ENCODE measurements at places on chromosomes 12 and 14.

- DNase-seq = no peak
Measured at GRCh38 chr12:14614704-14615121, 47.0 kb upstream of the PLBD1 start.

GRCh38 chr12:94187361-94187760 is 39.0 kb downstream of the PLXNC1 start:
- no peak for DNase-seq

GRCh38 chr14:76146976-76147375 is 4.7 kb upstream of the GPATCH2L start:
- DNase-seq = no peak

GRCh38 chr14:101635749-101636560 is 74.7 kb downstream of the DIO3 start:
- no peak for DNase-seq

GRCh38 chr12:128789356-128789929 is 34.3 kb downstream of the SLC15A4 start:
- no peak for DNase-seq

DNA sequence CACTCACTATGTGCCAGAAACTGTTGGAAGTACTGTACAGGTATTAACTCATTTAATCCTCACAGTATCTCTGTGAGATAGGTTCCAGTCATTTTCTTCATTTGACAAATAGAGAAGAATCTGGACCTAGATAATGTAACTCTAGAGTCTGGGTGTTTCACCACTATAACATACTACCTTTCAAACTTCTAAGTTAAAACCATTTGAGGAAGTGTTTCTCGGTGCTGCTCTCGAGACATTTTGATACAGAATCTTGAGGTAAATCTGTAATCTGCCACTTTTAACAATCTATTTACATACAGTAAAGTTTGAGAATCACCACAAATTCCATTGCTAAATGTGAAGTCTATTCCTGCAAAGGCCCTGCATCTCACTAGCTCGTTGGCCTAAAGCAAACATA is 8.8 kb downstream of the OLR1 start:
- no peak for DNase-seq

GRCh38 chr14:73293782-73294781 is 56.8 kb downstream of the PAPLN start:
- no peak for DNase-seq

- no peak for DNase-seq
Measured at GRCh38 chr14:64235652-64236640, 58.2 kb downstream of the ESR2 start.

- DNase-seq = no peak
Measured at GRCh38 chr14:33742166-33742565, 208.7 kb downstream of the EGLN3 start.

- DNase-seq = no peak
Measured at GRCh38 chr14:53715193-53715721, 241.4 kb downstream of the BMP4 start.

DNA sequence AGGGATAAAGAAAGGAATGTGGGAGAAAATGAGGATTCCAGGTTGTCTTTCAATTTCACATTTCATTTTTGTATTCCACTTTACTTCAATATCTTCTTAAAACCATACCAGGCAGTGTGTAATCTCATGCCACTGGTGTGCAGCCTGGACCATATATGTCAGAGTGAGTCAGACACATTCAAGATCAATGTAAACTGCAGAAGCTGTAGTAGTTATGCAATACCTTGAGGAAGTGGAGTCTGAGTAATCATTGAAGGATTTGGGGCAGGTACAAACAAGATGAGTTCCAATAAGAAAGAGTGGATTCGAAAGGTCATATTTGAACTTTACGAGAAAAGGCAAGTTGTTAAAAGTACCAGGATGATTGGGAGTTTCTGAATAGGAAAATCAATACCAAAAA is 14.1 kb downstream of the PLCZ1 start:
- DNase-seq = no peak

DNA sequence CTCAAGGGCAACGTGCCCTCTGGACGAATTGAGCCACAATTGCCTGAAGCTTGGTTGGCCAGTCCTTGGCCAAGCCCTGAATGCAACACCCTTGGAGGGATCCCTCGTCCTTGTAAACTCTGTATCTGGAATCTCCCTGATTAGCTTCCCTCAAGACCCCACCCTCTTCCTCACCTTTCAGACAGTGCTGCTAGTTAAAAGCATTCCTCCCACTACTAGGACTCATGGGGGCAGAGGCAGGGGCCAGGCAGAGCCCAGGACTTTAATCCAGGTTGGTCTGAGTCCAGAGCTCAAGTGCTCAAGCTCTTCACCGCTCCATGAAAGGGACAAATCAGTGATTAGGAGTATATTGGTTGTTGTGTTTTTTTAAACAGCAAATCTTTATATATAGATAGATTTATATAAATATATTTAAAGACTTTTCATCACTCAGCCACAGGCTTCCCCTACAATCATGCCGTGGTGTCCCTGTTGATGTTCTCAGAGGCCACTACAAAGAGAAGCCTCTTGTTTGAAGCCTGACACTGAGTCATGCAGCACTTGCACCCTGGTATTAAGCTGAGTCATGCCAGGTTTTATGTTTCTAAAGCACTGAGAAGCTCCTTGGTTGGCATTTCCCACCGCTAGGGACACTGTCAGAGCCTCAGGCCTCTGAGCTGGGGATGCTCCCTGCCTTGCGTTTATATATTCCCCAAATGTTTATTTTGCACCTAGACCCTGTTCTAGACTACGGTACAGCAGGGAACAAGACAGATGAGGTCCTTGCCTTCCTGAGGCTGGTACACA is 53.8 kb upstream of the GSC start:
- peak; percentile 31 for DNase-seq

- no peak for DNase-seq
Measured at GRCh38 chr12:75798136-75798926, 233.2 kb downstream of the PHLDA1 start.

- no peak for DNase-seq
Measured at GRCh38 chr14:54564071-54564867, 2.7 kb upstream of the SAMD4A start.

GRCh38 chr14:76261371-76261811 is 109.7 kb downstream of the GPATCH2L start:
- no peak for DNase-seq

GRCh38 chr14:88737245-88737644 is 55.5 kb downstream of the EML5 start:
- no peak for DNase-seq

GRCh38 chr14:80215756-80216581 is 4.7 kb upstream of the DIO2 start:
- DNase-seq = no peak

DNA sequence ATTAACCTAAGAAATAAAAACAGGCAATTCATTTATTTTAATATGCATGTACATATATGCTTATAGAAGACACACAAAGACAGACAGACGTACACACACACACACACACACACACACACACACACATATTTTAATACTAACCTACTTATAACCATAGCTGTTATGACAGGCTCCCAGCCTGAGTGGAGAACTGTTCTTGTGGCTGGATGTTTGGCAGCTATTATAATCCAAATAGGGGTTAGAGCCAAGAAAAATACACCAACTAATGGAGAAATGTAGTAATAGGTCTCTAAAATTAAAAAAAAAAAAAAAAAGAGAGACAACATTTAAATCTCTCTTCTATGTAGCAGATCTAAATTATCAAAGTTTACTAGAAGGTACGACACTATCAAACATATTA is 91.8 kb downstream of the SLC41A2 start:
- DNase-seq = no peak

DNA sequence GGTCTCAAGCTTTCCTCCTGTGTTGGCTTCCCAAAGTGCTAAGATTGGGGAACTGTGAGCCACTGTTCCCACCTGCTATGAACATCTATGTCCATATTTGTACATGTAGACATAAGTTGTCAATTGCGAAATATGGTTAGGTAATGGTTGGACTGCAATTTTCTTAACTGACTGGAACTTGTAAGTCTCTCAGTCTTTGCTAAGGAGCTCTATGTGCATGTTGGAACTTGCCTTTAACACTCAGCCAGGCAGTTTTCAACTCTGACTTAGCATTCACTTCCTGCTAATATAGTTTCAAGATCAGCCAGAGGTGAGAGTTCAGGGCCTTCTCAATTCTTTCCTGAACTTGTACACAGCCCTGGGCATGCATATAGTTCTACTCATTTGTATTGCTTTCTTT is 44.5 kb upstream of the EEA1 start:
- no peak for DNase-seq
